ENCODE measurements at places on chromosomes 1 and 21.

- DNase-seq = no peak
Observed at GRCh38 chr1:8211883-8212579, 105.9 kb upstream of the SLC45A1 start.

- DNase-seq = no peak
Observed at GRCh38 chr1:38455829-38456530, 403.6 kb downstream of the RRAGC start.

GRCh38 chr1:183185941-183186490 lies at the start of gene LAMC2:
Gene LAMC2 (plus strand): TSS chr1:183186264. CDS start chr1:183186353, 89 bp downstream.
- DNase-seq = no peak

- no peak for DNase-seq
Observed at GRCh38 chr1:17475752-17476151, 36.3 kb upstream of the RCC2 start.

DNA sequence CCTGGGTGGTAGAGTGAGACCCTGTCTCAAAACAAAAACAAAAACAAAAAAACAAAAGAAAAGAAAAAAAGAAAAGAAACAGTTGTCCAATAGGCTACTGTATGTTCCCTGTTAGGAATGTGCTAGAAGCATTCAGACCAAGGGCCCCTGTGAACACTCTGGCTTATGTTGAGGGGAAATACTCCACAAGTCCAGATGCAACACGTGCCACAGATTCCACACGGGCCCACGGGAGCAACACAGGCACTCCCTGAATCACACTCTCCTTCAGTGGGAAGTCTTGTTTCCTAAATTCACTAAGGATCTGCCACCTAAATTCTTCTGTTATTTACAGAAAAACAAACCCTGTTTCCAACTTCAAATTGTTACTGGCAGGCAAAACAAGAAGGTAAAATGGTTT lies 291.1 kb downstream of the PCP4 start:
- DNase-seq = no peak

- DNase-seq = no peak
Observed at GRCh38 chr1:110870721-110871388, 2.1 kb upstream of the CD53 start.

DNA sequence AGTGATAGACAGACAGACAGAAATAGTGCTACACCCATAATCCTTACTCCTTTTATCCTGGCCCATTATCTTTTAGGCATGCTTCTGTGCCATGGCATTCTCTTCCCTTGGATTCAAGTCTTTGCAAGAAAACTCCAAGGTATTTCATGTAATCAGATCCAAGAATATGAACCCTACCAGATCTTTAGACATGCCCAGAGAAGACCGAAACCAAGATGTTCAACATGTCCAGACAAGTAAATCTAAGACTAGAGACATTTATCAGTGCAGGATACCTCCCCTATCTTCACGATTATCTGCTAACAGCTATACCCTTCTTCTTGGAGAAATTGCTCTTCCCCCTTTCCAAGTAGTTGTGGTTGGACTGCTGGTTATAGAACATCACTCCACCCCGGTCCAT lies 11.8 kb upstream of the C1orf141 start:
- DNase-seq = no peak

GRCh38 chr21:37821786-37822450 lies 94.3 kb downstream of the KCNJ6 start:
- no peak for DNase-seq

DNA sequence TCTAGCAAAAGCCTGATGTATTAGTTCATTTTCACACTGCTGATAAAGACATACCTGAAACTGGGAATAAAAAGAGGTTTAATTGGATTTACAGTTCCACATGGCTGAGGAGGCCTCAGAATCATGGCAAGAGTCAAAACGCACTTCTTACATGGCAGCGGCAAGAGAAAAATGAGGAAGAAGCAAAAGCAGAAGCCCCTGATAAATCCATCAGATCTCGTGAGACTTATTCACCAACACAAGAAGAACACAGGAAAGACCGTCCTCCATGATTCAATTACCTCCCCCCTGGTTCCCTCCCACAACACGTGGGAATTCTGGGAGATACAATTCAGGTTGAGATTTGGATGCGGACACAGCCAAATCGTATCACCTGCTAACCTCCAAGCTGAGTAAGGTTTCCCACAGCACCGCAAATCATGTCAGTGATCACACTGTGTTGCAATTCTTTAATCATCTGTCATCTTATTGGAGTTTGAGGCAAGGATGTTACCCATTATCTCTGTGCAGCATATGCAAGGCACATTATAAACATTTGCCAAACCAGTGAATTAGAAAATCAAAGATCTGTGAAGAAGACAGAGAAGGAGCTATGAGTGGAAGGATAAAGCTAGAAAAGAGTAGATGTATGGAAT lies 128.5 kb downstream of the ZNF281 start:
- DNase-seq = no peak

- no peak for DNase-seq
Observed at GRCh38 chr1:11339346-11340232, 66.6 kb downstream of the UBIAD1 start.

GRCh38 chr1:40204856-40205255 lies 42.9 kb upstream of the TMCO2 start:
- no peak for DNase-seq

GRCh38 chr1:89987159-89987819 lies 7.6 kb upstream of the ZNF326 start:
- peak; percentile 24 for DNase-seq

DNA sequence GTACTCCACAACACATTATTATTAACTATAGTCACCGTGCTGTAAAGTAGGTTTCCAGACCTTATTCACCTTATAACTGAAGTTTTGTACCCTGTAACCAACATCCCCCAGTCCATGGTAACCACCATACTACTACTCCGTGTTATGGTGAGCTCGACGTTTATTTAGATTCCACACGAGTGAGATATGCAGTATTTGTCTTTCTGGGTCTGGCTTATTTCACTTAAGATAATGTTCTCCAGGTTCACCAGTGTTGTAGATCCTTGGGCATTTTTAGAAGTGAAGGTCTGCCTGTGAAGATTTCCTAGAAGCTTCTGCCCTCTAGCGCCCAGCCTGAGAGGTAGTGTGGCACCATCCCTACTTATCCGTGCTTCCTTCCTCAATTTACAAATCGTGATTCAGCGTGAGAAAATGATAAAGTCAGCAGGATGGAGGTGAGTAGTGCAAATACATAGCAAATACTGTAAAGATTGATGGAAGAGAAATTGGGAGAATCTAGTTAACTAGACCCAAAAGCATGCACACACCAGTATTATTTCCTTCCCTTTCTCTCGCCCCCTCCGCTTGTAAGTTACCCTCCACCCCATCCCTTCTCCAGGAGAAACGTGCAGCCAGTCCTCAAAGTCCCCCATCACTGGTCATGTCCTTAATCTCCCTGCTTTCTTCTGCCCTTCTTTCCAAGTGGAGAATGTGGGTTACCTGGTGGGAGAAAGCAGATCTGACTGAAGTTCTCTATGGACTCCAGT lies 36.0 kb upstream of the DISC1 start:
- DNase-seq = no peak

GRCh38 chr1:179744401-179745130 lies 1.5 kb downstream of the FAM163A start:
- no peak for DNase-seq

DNA sequence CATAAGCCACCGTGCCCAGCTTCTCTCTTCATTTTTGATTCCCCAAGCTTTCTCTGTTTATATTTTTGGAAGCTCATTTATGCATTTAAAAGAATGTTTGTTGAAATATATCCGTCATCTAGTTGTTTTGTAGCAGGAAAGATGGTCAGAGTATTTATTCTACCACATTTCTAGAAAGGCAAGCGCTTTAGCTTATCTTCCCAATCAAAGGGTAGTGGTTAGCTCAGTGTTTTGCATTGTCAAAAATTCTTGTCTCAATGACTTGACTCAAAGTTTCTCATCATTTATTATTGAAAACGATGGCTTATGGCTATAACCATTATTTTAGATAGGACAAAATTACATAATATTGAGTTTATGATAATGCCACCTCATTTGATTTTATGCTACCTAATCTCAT lies 116.1 kb upstream of the ZP4 start:
- no peak for DNase-seq

Data from stimulated activated CD4-positive, alpha-beta T cell treated with anti-CD3 and anti-CD28 coated beads, Interleukin-1b, Interleukin-23, amount 100 ng/mL, for 24 hours (primary cell).